ENCODE measurements at places on chromosomes 4 and X. TPM values are rescaled to one million over a fixed set of nuclear protein-coding genes. Genes with fewer than 3 reads are reported as not detected.

Gene ASB9
- 2.6 TPM for total RNA-seq

Gene NPY1R
- 1.6 TPM for total RNA-seq

Gene TASL
- not detected for total RNA-seq

Gene TMEM35A
- total RNA-seq = 1.9 TPM

Gene MAGEE1
- total RNA-seq = 0.64 TPM

Gene DUSP9
- total RNA-seq = not detected

Gene OPRPN
- not detected for total RNA-seq

Gene COMMD8
- 39.3 TPM for total RNA-seq

Gene ETDA
- not detected for total RNA-seq

DNA sequence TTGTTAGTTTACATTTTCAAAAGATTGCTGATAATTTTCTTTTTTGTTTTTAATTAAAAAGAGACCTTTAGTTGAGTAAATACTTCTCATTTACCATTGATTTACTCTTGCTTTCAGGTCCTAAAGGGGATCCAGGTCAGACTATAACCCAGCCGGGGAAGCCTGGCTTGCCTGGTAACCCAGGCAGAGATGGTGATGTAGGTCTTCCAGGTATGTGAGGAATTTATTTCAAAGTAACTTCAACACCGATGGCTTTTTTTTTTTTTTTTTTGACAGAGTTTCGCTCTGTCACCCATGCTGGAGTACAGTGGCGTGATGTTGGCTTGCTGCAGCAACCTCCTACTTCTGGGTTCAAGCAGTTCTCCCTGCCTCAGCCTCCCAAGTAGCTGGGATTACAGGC, 135.1 kb downstream of the IRS4 start:
- DNase-seq = no peak

DNA sequence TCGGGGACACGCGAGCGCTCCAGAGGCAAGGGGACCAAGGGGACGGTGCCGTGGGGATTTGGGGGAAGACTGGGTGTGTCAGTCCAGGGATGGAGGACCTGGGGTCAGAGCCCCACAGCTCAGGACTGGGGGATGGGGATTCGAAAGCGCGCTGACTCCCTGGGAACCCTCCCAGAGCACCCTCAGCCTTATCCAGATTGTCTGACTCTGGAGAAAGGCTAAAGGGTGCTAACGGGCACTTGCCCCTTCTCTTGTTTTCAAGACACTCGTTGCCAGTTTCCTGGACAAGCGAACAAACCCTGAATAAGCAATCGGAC, 1.1 kb downstream of the DOCK11 start:
- no peak for DNase-seq

DNA sequence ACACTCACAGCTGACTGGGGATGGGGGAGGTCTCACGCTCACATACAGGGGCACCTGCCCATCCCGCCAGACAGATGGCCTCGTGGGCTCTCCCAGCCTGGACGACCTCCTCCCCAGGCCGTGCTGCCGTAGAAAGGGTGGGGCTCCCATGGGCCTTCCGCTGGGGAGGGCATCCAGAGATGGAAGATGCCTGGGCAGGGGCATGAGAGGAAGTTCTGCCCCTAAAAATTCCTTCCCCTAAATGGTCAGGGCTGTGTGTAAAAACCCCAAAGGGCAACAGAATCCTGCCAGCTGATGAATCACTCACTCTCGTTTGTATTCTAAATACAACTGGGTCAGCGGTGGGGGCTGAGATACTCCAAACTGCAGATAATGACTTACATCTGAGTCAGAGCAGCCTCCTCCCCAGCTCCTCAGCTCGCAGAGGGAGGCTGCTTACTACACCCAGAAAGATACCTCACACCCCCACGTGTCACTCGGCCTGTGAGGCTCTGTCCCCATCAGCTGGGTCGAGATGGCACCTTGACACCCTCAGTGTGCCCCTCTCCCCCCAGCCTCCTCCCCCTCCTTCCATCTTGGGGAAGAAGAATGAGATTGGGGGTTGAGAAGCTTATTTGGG, 10.1 kb downstream of the WDR1 start:
- peak; percentile 95 for DNase-seq

GRCh38 chrX:37876716-37877115, 29.3 kb upstream of the DYNLT3 start:
- no peak for DNase-seq

GRCh38 chrX:82237328-82237727, 1035.4 kb downstream of the SH3BGRL start:
- DNase-seq = no peak

GRCh38 chr4:33739884-33740632, 2504.3 kb downstream of the ARAP2 start:
- DNase-seq = no peak

DNA sequence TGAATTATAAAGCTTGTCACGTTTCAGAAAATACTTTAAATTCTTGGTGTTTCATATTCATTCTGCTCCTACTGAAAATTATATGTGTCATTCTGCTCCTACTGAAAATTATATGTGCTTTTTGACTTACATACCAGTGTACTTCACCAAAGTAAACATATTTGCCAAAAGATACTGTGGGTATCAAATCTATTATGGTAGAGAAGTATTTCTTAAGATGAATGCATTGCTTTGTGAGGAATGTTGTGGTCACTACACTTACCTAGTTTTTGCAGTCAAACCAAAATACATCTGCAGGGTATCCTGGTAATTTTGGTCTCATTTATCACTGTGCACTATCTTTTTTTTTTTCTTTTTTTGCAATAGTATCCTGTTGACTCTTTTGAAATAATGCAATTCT, 287.7 kb upstream of the MAD2L1 start:
- no peak for DNase-seq

GRCh38 chr4:41427931-41428600, 109.9 kb upstream of the LIMCH1 start:
- DNase-seq = no peak

DNA sequence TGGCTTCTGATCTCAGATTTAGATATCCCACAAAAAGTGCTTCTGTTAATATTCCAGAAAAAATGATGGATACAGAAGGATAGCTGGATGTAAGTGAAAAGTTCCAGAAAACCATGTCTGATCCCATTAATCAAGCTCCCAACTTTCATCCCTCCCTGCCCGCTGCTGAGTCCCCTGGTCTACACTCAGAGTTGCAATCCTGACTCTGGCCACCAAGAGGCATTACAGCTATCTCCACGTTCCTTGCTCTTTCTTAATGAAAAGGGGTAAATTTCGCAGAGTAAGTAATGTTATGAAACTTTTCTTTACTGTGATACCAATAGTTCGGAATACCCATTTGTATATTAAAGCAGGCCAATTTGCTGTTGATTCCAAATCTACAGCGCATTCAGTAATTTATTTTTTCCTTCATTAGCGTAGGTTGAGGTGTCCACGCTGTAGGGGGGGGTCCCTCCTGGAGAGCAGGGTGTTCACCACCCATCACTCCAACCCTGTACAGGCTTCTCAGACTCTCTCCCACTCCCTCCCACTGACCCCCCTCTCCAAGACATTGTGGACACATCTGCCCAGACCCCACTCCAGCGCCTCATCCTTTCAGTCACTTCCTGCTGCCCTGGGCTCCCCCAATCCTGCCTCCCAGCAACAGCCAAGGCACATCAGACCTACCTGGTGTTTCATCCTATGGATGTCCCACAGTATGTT, 55.1 kb downstream of the RAB40A start:
- peak; percentile 37 for DNase-seq

DNA sequence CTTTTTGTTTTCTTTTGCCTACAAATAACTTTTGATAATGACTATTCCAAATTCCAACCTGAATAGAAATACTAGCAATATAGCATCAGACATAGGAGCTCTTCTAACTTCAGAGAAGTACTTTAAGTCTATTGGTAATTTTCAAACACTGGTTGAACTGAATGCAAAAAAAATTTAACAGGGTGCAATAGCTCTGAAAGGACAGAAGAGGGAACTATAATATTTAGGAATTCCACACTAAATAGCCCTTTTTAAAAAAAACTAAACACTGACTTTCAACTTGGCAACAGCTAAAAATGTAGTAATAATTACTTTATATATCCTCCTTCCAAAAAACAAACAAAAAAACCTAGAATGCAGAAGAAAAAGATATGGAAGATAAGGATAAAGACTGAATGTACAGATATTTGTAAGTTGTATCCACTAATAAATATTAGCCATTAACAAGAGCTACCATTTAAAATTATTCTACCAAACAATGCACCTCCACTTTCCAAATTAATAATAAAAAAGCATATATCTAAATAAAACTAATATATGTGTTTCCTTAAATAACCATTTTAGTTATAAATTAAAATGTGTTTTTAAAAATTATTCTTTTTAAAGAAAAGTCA, 81.4 kb downstream of the FBXW7 start:
- DNase-seq = peak; percentile 39

DNA sequence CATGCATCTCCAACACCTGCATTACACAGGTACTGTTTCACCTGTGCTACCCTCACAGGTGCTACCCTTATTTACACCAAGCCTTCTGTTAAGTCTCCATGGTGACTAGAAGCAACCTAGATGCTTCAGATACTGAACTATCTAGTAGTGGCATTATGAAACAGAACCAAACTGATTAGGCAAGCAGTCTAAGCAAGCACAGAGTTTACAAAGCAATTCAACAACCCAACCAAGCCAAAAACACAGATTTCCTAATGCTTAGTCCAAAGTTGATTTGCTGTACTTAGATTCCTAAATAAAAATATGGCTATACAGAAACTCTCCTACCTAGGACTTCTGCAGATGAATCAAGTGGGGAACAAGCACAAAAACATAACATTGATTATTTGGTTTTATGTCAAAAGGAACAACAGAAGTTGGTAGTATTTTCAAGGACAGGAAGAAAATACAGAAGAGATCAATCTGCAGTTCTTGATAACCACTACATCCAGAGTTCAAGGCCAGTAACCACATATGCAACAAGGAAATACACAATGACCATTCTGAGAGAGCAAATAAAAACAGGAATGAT, 3.2 kb downstream of the TAPT1 start:
- no peak for DNase-seq
